Fibroblast of skin of left quadriceps (primary cell): ENCODE measurements at places on chromosomes 7 and 10.

- no peak for DNase-seq
Observed at GRCh38 chr10:15046626-15047025, 2.9 kb downstream of the OLAH start.

DNA sequence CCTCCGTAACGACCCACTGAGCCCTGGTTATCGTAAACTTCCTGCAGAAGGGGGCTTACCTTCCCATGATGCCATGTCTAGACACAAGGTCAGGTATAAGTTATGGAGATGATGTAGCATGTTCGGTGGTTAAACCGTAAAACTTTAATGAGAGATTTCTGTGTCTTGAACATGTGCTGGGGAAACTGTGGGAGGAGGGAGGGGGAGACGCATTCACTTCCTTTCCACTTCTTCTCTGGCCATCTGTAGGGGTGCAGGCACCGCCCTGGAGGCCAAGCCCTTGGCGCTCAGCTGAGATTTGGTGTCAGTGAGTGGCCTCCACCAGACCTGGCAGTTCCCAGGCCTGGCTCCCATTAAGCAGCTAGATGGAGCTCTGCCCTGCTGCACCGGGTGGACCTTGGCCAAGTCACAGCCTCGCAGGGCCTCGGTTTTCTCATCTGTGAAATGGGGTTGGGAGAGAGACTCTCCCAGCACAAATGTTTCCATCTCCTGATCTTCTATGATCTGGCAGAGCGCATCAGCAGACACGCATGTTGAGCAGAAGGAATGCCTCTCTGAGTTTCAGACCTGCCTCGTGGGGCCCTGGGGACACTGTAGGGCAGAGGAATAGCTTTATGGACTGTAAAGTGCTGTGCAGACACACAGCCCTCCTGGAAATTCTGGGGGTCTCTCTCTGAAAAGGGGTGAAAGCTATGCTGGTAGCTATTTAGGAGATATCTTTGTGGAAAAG lies 106.0 kb downstream of the COL26A1 start:
- no peak for DNase-seq

GRCh38 chr10:60048091-60048501 lies 141.7 kb upstream of the CCDC6 start:
- peak; percentile 42 for DNase-seq

GRCh38 chr10:37403776-37404175 lies 278.4 kb downstream of the ANKRD30A start:
- no peak for DNase-seq

DNA sequence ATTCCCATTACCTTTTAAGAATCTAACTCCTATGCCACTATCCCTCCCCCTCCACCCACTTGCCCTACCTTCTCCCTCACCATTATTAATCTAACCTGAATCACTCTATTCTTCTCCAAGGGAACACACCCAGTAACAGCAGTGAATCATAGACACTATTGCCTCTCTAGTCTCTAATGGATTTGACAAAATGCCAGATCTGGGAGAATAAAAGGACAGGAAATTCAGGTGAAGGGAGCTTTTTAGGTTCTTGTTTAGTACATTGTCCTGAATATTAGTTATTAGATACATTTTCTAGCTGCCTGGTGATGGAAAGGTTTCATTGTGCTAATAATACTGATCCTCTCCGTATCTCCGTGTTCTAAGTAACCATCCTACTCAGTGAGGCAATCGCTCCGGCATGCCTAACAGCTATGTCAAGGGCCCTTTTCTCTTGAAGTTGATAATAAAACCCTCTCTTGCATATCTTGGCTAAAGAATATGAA lies 4.1 kb upstream of the SFR1 start:
- no peak for DNase-seq

DNA sequence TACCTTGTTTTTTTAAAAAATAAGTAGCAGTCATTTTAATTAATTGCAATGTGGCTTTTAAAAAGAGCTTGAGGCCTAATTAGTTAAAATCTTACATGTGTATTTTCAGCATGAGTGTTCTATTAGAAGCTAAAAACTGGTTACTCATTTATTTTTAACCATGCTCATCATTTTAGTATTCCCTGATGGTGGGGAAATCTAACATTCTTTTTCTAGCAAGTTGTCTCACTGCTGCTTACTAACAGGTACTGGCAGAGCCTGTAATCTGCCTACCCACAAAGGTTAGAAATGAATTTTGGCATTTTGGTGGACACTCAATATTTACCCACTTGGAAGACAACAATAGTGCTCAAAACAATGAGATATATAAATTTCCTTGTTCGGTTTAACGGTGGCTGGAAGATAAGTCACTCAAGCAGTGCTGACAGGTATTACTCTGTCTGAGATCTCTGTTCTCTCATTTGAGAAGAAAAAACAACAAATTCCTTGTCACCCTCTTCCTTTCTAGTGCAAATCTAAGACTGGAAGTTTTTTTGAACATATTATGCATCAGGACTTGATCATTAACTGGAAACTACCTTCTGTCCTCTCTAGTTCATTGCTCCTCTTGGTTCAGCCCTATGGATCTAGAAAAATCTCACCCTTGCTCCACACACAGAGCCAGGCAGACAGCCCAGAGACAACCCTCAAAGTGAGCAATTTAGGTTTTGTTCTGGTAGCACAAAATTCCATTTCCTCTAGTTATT lies 83.3 kb downstream of the VWDE start:
- no peak for DNase-seq

DNA sequence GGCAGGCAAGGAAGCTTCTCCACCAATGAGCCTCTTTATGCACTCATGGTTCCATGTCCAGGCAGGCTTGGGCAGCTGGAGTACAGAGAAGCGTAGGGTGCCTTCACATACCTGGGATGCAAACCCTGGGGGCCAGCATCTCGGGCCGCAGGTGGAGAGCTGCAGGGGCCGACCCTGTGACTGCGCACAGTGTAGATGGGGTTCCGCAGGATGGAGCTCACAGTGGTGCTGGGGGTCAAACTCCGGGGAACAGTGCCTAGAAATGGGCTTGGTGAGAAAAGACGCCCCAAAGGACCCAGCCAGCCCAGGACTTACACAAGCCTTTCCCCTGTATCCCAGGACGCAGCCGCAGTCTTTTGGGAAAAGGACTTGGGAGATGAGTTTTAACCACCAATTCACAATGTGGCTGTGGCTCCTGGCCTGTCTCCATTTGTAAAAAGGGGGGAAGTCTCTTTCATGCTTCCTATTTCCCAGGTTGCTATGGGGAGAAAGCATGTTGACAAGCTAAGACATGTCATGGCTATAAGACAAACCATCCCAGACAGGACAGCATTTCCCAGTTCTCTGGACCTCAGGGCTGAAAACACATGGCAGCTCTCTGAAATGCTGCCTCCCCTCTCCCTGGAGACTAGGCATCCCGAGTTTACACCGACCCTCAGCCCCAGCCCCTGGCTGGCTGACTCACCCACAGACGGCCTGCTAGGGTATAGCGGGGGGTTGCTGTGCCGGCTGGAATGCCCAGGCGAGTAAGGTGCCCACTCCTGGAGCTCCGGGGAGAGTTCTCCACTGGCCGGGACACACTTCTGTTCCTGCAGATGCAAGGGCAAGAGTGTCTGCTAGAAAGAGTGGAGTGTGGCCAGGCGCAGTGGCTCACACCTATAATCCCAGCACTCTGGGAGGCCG lies 107.1 kb downstream of the DLG5 start:
- no peak for DNase-seq

GRCh38 chr7:155381852-155382801 lies 75.8 kb upstream of the EN2 start:
- no peak for DNase-seq

GRCh38 chr10:30227481-30227880 lies 121.6 kb downstream of the MTPAP start:
- no peak for DNase-seq

DNA sequence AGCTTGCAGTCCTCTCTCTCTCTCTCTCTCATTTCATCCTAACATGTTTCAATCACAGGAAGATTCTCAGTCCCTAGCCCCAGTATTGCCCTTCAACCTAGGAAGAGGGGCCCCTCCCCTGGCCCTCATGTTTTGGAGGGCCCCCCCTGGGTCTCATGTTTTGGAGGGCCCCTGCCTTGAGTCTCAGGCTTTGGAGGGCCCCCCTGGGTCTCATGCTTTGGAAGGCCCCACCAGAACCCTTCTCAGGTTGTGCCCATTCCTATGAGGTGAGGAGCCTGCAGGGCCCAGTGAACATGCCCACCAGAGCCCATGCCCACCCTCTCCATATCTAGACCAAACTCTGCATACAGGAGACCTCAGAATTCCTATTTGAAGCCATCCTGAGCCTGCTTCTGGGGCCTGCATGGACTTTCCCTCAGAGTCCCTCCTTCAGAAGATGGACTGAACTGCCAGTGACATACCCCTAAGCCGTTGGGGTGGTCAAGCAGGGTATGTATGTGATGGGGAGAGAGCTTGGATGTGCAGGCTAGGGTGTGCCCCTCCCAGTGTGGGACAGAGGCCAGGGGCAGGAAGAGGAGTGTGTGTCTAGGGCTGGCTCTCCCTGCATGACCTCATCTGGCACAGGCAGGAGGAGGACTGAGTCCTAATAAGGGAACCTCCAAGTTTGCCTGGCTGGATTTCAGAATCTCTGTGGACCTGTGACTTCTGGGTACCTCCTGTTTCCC lies 8.1 kb upstream of the VDAC2 start:
- DNase-seq: no peak

GRCh38 chr10:113562069-113562468 lies 9.2 kb downstream of the HABP2 start:
- no peak for DNase-seq

GRCh38 chr10:44607116-44607515 lies 222.2 kb upstream of the CXCL12 start:
- DNase-seq: no peak

GRCh38 chr10:131048606-131049005 lies 262.9 kb downstream of the TCERG1L start:
- DNase-seq: no peak

- no peak for DNase-seq
Observed at GRCh38 chr7:20310963-20311742, 19.5 kb upstream of the ITGB8 start.

- DNase-seq: no peak
Observed at GRCh38 chr7:108805808-108806397, 236.2 kb downstream of the DNAJB9 start.

DNA sequence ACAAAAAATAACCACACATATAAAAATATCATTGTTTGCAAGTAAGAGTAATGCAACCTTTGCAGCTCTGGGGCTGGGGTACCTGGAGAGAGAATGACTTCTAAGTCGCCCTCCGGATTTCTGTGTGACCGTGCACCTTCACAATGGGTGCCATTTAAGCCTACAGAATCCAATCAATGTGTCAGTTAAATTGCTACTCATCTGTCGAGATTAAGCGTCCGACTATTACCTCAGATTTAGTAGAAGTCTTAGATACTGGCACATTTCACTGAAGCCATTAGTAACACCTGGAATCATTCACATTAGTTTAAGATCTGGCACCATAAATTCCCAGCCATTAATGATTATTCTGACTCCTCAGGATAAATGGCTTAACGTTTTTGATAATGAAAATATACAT lies 507.3 kb upstream of the MGMT start:
- no peak for DNase-seq

GRCh38 chr7:135748770-135749169 lies at the start of gene FAM180A:
Gene FAM180A, minus strand, starts transcription at chr7:135748813. Its CDS starts 233 bp downstream, at chr7:135748580.
- peak; percentile 66 for DNase-seq

DNA sequence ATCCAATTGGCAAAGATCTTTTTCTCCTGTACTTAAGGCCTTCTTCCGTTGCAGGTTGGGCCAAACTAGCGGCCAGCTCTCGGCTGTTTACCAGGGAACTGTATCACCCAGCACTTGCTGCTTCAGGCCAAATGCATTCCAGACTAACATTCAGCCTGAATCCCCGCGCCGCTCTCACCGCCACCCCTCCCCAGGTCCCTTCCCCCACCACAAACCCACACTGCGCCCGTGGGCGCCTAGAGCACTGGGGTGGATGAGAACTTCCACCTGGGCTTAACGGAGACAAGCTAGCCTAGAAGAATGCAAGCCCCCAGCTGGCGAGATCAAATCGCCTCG lies 676 bp downstream of the TCAF1 start:
- no peak for DNase-seq

DNA sequence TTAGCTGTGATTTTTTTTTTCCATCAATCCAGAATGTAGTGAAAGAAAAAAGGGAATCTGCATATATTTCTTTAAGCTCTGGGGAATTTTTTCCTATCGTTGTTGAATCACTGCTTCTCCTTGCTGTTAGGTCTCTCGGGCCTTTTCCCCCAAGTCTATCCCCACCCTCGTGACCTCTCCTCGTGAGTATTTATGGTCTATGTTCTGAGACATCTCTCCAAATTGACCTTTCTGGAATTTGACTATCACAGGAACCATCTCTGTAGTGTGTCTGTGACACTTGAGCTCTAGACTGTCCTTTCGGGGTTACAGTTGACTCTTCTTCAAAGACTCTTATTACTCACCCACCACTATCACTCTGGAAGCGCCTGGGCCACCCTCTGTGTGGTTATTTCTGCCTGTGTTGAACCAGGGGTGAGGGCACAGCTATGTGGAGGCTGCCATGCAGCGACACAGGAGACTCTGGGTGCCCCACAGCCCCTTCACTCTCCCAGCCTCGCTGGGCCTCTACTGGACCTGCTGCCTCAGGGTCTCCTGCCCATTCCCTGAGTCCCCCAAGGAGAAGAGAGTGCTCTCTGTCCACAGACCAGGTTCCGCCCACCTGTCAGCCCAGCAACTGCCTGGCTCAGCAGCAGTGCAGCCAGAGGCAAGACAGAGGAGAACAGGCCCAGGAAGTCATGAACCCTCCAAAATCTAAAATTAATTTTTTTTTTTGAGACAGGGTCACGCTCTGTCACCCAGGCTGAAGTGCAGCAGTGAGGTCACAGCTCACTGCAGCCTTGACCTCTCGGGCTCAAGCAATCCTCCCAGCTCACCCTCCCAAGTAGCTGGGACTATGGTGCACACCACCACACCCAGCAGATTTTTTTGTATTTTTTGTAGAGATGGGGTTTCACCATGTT lies 45.7 kb upstream of the PTPRN2 start:
- no peak for DNase-seq

GRCh38 chr10:107443813-107444212 lies 279.3 kb upstream of the SORCS1 start:
- DNase-seq: no peak

DNA sequence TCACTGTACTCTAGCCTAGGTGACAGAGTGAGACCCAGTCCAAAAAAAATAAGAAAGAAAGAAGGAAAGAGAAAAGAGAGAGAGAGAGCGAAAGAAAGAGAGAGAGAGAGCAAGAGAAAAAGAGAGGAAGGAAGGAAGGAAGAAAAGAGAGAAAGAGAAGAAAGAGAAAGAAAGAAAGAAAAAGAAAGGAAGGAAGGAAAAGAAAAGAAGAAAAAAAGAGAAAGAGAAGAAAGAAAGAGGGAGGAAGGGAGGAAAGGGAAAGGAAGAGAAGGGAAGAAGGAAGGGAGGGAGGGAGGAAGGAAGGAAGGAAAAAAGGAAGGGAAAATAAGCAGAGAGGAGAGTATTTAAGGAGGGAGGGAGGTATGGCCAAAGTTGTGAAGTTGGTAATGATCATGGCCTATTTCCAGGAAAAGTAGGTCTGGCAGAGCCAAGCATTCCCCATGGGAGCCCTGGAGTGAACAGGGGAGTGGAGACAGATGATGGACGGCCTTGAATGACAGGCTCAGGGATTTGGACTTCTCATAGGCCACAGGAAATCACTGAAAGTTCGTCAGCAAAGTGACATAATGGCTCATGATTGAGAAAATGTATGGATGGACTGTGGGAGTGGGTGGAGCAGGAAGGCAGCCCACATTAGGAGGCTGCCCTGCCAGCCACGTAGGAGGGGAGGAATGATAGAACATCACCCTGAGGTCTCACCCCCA lies 44.8 kb upstream of the CUX1 start:
- no peak for DNase-seq
